ENCODE measurements at places on chromosomes 2 and 18.

GRCh38 chr18:47334966-47335365, 83.5 kb upstream of the SKOR2 start:
- DNase-seq: no peak

DNA sequence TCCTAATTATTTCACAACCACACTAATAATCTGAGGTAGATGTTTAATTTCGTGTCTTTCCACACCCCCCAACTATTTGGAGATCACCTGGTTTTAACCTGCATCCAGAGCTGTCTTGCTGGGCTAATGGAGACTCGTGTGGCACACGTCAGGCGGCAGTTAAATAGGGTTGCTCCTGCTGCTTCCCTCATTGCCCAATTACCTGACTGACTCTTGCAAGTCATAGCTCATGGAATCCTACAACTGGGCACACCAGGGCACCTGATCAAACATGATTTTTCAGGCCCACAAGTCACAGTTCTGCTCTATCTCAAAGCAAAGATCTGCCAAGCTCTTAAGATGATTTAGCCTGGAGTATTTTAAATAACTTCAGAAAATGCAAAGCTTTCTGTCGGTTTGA, 1430.4 kb upstream of the ACVR2A start:
- DNase-seq: no peak

DNA sequence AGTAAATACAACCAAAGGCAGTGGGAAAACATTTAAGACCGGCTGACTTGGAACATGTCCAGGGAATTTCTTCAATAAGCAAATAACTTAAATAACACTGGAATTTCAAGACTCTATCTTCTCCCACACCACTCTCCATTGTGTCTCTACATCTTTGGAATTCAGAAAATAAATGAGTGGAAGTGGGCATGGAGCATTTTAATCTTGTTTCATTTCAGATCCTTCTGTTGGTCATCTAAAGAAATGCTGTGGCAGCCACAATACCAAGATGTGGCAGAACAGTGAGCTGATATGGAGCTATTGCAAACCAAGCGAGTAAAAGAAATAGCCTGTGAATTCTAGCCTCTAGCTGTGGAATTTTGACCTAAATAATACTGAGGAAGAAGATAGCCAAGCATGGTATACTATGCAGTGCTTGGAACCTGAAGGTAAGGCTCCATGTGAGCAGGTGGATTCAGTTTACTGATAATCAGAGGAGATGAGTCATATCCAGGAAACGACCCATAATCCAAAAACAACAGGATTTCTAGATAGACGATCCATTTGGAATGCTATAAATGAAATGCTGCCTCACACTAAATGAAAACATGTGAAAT, 157.1 kb upstream of the SCN7A start:
- DNase-seq: no peak

- DNase-seq: no peak
These were observed 201.6 kb upstream of the PARD3B start for GRCh38 chr2:204343685-204344084.

GRCh38 chr2:33134791-33135560, 188.2 kb downstream of the LTBP1 start:
- DNase-seq: no peak

DNA sequence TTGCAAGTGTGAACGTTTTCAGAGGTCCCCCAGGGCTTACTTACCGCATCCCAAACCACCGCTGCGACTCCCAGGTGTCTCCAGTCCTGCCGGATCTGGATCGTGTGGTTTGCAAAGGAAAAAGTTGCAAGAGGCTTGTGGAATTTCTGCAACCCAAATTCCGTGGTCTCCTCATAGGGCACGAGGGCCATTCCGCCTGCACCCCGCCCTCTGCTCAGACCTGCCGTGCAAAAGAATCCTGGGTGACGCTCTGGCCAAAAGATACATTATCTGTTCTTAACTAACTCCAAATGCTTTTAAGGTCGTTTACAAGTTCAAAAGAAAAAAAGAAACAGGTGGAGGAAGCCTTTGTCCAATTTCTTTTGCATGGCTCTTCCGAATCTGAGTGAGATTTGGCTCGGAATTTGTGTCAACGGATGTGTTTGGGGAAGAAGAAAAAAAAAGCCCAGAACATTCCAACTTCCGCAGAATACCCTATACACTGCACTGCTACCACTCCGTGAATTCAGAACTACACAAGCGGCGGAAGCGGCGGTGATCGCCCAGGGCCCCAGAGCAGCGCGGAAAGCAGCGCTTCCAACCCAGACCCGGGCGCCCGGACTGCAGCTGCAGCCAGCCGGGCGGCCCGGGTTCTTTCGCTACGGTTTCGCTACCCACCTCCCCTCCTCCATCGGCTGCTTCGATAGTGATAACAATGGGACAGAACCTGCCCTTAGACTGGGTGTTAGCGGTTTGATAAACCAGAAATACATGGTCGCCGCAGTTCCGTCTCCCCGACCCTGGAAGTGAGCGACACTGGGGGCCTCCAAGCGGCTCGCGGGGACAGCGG, 795 bp downstream of the METTL21A start:
- peak; percentile 55 for DNase-seq

DNA sequence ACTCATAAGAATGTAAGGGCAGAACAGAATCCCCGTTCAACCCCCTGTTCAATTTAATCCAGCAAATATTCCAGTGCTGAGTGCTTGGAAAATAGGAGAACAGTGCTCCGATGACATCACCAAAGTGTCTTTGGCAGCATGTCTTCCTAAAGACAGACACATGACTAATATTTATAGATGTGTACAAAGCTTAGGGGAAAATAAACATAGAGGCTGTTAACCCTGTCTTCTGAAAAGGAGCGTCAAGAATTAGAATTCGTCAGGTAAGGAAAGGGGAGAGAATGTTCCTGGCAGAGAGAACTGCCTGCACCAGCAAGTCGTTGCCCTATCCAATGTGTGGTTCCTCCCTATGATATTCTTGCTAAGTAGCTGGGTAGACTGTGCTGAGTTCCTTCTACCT, 72.7 kb downstream of the PLB1 start:
- no peak for DNase-seq

DNA sequence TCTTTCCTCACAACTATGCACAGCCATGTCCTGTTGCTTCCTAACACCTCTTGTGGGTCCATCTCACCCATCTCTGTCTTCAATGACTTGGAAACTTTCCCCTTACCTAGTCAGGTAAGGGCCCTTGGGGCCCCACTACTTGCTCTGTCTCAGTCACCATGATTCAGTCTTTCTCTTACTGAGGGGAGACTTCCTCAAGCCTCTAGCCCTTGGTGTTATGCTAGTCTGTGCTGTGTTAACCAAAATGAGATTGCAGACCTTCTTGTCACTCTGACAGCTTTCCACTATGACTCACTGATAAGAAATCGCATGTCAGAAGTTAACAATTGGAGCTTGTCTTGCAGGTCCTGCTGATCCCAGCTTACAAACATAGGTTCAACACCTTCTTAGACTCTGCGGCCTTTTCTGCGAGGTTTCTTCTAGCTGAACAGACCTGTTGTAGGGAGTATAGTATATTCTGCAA, 65.3 kb downstream of the WDR75 start:
- no peak for DNase-seq

- DNase-seq: peak; percentile 90
These were observed at the start of gene FMNL2 for GRCh38 chr2:152335016-152335725. FMNL2 (plus strand) TSS chr2:152335174.

DNA sequence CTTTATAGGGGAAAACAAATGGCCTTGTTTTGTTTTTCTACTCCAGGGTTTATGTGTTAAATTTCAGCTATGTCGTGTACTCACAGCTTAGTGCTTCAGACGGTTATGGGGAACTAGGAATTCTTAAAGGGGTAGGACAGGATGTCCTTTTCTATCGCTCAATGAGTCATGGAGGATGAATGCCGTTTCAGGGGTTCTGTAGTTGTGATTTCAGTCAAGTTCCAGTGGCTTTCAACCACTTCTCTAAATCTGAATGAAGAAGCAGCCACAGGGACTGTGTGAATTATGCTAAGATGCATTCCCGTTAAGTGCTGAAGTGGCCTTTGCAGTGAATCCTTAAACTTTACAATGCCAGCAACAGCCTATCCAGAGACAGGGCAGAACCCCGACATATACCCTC, 1231.7 kb upstream of the ZEB2 start:
- no peak for DNase-seq
